ENCODE measurements at places on chromosomes 2 and 18. TPM values are rescaled to one million over a fixed set of nuclear protein-coding genes. Genes with fewer than 3 reads are reported as not detected.

DNA sequence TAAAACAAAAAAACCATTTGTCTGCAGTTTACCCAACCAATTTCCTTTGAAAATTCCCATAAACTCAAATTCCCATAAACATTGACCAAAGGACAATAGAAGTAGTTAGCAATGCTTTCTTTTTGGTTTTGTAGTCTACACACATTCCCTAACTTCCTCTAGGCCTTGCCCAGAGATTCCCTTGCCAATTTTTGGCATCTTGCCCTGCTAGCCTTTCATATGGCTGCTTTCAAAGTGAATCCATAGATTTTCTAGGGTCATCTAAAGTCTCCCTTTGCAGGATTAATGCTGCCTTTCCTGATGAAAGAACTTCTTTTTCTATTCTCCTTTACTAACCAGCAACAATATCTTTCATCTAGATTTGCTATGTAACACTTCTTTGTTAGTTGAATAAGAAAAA is 33.4 kb downstream of the THSD7B start:
- no peak for DNase-seq

The PAIP2B gene
- total RNA-seq: 10.1 TPM

- peak; percentile 70 for DNase-seq
Observed at GRCh38 chr2:16960579-16960978, 294.9 kb upstream of the CYRIA start.

GRCh38 chr18:70022636-70023035 is 75.0 kb upstream of the CD226 start:
- DNase-seq: no peak

The NEURL3 gene
- total RNA-seq: not detected

GRCh38 chr2:161112908-161113307 is 47.3 kb upstream of the TANK start:
- no peak for DNase-seq

GRCh38 chr2:45809205-45809604 is 157.7 kb downstream of the PRKCE start:
- no peak for DNase-seq

GRCh38 chr2:187749804-187750431 is 195.7 kb upstream of the TFPI start:
- no peak for DNase-seq

The RRM2 gene
- total RNA-seq: 1.3 TPM

- DNase-seq: no peak
Observed at GRCh38 chr2:146540271-146540932, 1304.4 kb upstream of the ACVR2A start.

DNA sequence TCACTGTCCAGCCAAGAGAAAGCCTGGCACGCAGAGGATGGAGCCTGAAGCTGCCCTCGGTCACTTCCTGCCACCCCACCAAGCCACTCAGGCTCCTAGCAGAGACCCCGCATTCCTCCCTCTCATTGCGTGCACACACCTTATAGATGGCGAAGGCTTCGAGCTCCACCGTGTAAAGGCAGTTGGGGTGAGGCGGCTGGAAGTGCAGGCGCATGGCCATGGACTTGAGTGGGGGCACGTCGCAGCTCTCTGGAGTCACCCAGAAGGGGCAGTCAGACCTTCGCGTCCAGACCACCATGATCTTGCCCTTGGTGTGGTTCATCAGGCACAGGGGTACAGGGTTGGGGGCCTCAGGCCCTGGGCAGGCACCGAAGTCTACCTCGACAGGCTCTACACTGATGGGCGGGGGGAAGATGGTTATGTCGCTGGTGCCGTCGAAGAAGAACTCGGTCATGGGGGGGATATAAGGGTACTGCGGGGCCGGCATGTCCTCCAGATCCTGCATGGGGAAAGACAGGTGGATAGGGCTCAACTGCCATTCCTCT is 13.7 kb downstream of the CFAP65 start:
- no peak for DNase-seq

The EFHD1 gene
- total RNA-seq: not detected

- no peak for DNase-seq
Observed at GRCh38 chr2:168652997-168653921, 149.2 kb upstream of the NOSTRIN start.

- DNase-seq: no peak
Observed at GRCh38 chr2:3769766-3770165, 66.4 kb downstream of the DCDC2C start.

DNA sequence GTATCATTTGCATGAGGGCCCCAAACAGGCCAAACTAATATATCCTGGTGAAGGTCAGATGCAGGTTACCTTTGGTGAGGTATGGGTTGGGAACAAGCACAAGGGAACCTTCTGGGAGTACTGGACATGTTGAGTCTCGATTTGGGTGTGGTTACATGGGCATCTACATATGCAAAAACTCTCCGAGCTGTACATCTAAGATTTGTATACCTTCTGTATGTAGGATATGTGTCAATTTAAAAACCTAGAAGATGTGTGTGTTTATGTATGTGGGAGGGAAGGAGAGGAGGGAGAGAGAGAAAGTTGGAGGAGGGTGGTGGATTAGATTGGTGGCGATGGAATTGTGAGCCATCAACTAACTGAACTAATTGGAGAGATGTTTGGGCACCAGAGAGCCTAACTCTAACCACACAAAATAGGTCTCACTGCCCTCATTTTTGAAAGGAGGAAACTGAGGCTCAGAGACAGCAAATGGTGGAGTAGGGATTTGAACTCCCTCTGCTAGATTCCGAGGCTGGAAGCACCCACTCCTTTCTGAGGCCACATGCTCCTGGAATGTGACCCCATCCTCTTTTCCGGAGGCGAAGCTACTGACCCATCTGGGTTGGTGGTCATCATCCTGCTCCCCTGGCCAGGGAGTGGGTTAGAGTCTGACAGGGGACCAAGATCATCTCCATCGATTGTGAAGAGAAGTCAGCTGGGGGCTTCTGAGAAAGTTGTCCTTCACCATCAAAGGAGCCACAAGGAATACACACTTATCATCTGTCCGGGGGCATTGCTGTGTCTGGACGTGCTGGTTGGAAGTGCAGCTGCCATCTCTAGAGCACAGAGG is 107.3 kb upstream of the MYCN start:
- DNase-seq: no peak

GRCh38 chr18:37508207-37508606 is 57.4 kb downstream of the CELF4 start:
- no peak for DNase-seq

GRCh38 chr2:35822716-35823115 is 532.9 kb upstream of the CRIM1 start:
- no peak for DNase-seq
